ENCODE measurements at places on chromosomes 2 and 18.

- DNase-seq, result no peak
These were observed 594 bp downstream of the RAD51AP2 start for GRCh38 chr2:17517481-17518211.

GRCh38 chr2:191252699-191253098 lies 7.5 kb downstream of the MYO1B start:
- no peak for DNase-seq

DNA sequence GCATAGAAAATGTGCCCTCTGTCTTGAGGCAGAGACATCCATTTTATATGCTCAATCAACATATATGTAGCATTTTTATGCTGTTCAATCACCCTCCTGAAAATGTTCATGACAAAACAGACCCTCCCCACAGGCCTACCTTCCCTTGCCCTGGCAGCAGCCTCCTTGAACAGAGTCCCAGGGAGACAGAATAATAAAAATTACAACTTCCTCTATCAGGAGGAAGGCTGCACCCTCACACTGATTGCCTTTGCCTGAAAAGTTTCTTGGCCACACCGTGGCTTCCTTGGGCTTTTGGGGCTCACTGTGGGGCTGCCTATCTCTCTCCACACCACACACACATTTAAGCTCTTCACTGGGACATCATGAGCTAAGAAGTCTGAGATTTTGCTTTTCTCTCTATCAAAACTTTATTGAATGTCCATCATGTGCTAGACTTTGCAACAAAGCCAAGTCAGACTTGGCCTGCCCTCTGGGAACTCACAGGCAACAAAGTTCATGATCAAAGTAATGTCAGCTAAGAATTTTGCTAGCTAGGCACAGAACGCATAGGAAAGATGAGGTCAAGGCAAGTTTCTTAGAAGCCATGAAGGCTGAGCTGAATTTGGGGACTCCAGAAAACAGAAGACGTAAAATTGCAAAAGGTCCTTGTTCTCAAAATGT lies 101.6 kb downstream of the BCL2L11 start:
- DNase-seq, result no peak

DNA sequence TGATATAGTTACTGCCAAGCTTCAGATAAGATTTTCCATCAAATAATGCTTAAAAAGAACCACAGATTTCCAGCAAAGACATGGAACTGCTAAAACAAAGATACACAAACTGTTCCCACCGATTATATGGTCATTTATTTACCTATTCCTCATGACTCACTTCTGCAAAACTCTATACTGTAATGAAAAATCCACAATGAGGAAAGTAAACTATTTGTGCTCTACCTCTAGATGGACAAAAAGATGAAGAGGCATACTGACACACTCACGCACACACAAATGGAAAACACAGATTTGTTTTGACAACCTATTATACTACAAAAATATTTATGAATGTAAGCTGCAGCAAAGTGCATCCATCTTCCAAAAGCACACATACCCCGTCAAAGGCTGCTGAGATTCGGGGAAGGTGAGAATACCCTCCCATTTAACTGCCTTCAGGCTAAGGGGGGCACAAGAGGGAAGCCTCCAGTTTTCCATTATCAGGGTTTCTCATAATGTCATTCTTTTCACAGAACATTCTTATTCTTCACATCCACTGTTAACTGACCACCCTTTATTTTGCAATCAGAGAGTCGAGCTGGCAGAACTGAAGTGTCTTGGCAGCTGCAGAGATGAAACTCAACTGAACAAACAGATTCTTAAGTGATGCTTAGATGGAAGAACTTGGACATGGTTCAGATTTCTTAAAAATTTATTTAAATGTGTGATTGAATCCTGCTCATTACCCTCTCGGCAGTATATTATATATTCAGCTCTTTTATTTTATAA lies 115.9 kb upstream of the TANK start:
- peak; percentile 17 for DNase-seq

DNA sequence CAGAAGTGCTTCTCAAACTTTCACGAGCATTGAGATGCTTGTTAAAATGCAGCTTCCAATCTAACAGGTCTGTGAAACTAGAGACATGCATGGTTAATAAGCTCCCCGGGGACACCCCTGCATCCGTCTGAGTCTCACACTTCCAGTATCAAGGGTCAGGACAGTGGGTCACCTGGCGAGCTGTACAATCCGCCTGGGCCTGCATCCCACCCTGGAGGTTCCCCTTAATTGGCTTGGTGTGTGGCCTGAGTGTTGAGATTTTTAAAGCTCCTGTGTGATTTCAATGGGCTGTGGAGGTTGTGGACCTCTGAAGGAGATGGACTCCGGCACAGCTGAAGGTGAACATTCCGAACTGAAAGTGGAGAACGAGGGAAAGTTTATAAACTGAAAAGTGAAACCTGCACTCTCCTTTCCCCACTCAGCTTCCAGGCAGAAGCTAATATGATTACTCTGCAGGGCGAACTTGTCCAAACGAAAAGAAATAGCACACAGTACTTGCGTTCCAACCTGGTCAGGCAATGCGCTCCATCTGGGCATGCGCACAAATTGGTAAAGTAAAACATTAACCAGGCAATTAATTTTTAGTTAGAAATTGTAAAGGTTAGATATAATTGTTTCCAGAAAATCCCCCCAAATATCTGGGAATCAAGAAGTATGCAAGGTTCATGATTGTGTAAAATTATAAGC lies 191.7 kb upstream of the ALKAL2 start:
- no peak for DNase-seq

DNA sequence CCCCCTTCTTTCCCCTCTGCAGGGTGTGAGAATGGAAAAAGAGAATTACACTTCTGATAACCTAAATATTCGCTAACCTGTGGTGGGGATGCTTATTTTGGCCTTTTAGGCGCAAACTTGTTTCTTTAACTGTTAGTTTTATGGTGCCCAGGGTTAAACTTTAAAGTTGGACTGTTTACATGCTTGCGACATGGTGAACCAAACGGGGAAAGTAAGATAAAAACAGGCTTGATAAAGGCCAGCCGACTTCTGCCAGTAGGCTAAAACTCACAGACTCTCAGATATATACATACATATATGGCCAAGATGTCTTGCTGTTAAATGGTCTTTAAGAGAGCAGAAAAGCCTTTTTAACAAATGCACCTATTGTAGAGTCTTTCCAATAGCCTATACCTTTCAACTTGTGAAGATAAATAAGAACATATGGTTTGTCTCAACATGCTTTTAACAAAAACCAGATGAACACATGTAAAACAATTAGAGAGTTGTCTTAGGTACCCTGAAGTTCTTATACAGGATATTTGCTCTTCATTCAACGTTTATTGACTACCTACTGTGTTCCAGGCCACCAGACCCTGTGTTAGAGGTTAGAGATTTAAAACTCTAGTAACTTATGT lies 29.0 kb downstream of the PRKCE start:
- DNase-seq, result no peak

DNA sequence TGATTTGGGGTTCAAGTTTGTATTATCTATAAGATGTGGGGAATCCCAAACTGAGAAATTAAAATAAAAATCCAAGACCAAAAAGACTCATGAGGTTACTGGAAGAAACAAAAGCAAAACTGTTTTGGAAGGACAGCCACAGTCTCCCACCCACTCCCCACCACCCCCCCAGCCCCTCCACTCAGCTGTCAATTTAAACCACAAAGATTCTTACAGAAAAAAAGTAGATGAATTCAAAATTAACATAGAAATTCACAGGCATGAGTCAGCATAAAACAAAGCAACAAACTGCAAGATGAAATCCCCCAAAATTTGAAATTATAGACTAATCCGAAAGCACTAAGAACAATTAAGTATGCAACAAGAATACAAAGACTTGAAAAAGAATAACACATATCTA lies 12.1 kb downstream of the MAP4K3 start:
- DNase-seq, result no peak

DNA sequence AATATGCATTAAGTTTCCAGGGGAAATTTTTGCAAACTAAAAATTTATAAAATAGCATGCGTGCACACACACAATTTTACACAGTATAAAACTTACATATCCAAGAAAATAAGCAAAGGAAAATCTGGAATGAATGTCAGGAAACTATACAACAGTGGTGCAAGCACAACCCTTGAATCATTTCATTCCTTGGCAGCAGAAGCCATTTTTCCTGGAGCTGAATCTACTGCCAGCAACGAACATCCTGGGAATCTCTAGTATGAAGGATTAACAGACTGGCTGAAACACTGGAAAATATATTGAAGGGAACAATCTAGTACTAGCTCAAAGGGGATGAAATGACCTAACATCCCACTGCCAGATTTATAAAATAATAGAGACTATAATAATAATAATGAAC lies 235.3 kb downstream of the DYM start:
- peak; percentile 81 for DNase-seq

DNA sequence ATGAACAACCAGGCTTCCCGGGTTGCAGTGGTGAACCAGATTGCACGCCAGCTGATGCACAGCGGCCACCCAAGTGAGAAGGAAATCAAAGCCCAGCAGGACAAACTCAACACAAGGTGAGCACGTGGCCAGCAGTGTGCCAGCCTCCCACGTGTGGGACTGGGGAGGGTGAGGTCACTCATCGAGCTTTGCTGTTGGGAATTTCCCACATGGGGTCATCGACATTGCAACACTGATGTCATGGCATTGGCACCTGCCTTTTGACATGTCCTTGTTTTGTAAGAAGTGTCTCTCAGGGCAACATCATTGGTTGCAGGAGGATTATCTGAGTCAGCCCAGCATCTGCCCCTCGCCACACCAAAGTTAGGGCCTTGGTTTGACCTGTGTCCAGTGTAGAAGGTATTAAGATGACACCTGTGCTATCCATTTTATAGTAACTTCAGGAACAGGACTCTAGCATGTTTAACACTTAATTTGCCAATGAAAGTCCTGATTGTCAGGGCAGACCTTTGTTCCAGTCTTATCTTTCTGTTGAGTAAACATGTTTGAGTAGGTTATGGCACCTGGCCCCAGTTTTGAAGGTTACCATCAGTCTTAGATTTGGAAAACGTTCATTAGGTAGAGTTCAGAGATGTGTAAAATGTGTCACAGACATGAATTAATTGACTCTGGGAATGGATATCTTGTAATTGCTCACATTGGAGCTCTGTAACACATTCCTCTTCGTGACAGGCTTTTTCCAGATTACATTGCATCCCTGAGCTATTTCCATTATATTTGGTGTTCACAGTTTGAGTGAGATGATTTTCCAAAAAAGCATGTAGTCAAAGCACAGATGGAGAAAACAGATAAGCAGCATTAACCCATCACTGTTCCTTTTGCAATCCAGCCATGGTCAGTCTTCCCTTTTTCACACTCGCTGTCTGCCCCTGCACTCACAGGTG lies 93.3 kb upstream of the EML6 start:
- no peak for DNase-seq

DNA sequence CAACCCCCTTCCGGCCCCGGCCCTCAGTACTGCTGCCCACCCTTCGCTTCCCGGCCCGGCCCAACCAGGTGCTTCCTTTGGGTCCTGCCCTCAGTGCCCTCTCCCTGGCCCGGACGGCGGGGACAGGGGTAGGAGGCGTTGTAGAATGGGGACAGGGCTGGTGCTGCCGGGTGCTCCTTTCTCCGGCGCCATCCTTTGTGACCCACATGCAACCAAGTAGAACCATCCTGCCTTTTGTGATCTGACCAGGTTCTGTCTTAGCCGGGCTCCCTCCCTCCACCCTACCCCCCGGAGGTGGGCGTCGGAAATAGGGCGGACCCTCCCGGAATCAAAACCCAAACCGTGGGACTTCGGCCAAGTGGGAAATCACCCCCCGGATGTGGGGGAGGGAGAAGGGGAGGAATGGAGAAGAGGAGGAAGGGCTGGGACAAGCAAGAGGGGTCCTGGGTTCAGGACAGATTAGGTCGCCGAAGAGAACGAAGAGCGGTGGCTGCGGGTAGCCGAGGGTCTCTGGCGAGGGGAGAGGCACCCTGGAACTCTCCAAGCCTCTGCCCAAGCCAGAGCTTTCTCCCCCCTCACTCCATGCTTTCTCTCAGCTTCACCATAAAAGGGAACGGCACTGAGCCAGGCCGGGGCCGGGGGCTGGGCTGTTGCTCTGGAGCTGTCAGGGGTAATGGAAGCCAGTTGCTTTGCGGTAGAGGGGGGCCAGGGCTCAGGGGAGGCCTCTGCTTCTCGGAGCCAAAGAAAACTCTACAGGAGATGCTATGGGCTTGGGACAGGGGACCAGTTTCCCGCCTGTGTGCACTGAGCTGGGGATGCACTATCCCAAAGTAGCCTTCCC lies 756 bp upstream of the OST4 start:
- peak; percentile 92 for DNase-seq

GRCh38 chr18:57921708-57922107 lies 118.6 kb upstream of the ATP8B1 start:
- DNase-seq, result no peak

DNA sequence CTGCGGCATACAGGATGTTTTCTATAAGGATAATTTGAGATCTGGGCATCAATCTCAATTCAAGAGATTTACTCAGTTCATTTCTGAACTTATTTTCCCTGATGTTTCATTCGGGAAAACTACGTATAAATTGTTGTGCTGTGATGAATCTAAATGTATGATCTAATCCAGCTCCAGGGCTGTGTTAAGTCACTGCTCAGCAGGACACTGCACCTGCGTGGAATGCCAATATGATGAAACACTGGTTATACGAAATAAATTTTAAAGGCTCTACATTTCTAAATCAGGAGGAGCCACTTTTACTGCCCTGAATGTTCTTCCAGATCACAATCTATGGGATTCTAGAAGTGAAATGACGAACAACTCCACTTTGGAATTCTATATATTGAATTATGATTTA lies 259.0 kb downstream of the HNMT start:
- no peak for DNase-seq

- no peak for DNase-seq
These were observed 158.6 kb downstream of the PIK3C3 start for GRCh38 chr18:42113529-42114191.

GRCh38 chr18:10140461-10141282 lies 226.9 kb downstream of the VAPA start:
- no peak for DNase-seq

- no peak for DNase-seq
These were observed 274.4 kb downstream of the CDCA7 start for GRCh38 chr2:173629076-173629475.

DNA sequence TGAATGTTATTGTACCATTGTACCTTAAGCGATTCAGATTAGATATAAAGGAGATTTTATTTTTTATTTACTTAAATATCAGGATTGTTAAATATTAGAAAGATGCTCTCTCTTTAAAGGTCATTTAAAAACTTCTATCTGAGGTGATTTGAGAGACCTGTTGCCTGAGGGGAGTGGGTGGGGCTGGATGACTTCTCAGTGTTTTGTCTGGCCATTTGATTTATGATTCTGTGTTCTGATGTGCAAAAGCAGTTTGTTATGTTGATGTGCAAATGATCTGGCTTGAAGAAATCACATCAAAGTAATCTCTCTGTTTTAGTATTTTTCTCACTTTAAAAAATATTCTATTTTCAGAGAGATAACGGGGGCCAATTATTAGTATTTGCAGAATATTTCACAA lies 370.8 kb downstream of the NUP35 start:
- no peak for DNase-seq

DNA sequence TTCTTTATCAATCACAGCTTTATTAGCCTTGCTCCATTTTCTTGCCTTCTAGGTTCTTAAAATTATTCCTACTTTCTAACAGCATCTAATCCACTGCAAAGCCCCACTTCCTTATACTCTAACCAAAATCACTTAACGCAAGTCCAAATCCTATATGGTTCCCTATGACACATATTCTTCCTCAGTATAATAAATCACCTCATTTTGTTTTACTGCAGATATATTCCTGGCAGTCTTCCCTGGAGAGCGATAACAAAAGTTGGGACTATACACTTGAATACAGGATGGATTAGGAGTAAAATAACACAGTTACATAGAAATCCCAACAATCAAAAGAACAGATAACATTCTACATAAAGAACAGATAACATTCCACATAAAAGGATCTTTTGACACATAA lies 144.8 kb downstream of the ATAD2B start:
- no peak for DNase-seq

GRCh38 chr18:35851286-35851970 lies 121.1 kb upstream of the RMP24 start:
- no peak for DNase-seq
